ENCODE measurements at places on chromosomes 6 and 20.

DNA sequence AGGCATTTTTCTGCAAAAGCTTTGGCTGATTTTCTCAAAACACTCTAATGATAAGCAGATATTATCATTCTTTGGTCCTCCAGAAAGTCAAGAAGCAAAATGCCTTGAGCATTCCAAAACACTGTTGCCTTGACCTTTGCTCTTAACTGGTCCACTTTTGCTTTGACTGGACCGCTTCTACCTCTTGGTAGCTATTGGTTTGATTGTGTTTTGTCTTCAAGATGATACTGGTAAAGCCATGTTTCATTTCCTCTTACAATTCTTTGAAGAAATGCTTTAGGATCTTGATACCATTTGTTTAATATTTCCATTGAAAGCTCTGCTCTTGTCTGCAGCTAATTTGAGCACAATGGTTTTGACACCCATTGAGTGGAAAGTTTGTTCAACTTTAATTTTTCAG is 35.6 kb upstream of the SDHAF4 start:
- no peak for DNase-seq

- no peak for DNase-seq
Observed at GRCh38 chr20:18717062-18717461, 96.5 kb upstream of the SCP2D1 start.

- DNase-seq, result peak; percentile 38
Observed at GRCh38 chr6:111427341-111428116, 55.5 kb downstream of the REV3L start.

DNA sequence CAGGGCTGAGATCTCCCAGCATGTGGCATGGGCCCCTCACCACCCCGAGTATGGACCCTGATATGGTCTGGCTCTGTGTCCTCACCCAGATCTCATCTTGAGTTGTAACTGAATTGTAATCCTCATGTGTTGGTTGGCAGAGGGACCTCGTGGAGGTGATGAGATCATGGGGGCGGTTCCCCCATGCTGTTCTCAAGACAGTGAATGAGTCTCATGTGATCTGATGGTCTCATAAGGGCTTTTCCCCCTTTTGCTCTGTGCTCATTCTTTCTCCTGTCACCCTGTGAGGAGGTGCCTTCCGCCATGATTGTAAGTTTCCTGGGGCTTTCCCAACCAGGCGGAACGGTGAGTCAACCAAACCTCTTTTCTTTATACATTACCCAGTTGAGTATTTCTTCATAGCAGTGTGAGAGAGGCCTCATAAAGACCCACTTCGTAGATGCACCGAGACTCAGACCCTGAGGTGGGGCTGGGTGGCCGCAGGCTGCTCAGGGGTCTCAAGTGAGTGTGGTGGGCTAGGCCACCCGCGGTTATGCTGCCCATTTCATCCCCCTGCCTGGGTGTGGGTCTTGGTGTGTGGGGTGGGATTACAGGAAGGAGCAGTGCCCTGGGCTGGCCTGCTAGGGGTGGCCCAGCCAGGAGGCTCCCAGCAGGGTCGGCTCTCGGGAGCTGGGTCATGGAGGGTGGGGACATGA is 26.2 kb upstream of the GATA5 start:
- peak; percentile 98 for DNase-seq

DNA sequence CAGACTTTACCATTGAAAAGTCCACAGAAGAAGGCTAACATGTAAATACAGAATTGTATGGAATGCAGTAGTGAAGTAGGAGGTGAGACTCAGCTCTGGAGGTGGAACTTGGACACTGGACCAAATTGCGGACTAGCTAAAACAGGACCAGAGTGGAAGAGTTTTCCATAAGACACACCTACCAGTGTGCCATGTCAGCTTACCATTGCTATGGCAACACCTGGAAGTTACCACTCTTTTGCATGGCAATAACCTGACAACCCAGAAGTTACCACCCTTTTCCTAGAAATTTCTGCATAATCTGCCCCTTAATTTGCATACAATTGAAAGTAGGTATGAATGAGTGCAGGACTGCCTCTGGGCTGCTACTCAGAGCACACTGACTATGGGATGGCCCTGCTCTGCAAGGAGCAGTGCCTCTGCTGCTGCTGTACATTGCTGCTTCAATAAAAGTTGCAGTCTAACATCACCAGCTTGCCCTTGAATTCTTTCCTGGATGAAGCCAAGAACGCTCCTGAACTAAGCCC is 569.6 kb upstream of the FLRT3 start:
- DNase-seq, result no peak

DNA sequence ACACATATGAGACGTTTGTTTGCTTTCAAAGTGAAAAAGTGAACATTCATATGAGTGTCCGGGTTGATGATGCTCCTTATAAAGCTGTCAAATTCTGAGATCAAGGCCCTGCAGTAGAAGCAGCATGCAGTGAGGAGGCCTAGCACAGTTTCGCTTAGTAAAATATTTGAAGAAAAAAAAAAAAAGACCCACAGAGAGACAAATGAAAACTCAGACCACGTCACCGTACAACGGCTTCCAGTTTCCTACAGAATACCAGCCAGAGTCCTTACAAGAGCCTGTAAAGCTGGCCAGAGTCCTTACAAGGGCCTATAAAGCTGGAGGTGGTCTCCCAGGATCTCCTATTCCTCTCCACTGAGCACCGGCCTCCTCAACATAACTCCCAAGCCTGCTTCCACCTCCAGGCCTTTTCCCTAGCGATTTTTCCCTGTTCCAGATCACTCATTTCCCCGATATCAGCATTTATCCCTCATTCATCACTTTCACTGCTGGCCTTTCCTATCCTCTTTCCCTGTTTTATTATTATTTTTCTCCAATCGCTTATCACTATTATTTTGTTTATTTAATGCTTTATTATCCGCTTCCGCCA is 1.5 kb upstream of the HMGN4 start:
- DNase-seq, result no peak

GRCh38 chr6:138240476-138241245 is 22.4 kb upstream of the PBOV1 start:
- no peak for DNase-seq

DNA sequence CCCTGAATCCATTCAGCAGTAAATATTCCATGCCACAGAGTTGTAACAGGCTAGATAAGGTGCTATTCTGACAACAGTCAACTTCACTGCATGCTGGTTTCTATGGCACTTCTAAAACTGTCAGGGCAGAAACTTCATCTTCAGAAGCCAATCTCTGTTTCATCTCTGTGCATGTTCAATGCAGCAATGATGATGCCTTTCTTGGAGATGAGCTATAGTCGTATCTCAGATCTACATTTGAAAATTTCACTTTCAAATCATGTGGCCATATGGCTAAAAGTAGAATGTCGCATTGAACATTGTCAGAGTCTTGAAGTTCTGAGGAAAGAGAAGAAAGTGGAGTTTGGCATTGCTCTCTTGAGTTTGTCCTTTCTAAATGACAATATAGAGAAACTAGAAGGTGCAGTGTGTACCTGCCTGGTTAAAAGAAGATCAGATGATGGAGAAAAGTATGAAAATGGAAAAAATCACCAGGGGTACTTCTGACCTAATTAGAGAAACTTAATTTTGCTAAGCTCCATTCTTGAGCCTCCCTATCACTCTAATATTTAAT is 49.0 kb upstream of the VSTM2L start:
- no peak for DNase-seq

- DNase-seq, result no peak
Observed at GRCh38 chr6:34229877-34230276, 6.8 kb upstream of the HMGA1 start.

DNA sequence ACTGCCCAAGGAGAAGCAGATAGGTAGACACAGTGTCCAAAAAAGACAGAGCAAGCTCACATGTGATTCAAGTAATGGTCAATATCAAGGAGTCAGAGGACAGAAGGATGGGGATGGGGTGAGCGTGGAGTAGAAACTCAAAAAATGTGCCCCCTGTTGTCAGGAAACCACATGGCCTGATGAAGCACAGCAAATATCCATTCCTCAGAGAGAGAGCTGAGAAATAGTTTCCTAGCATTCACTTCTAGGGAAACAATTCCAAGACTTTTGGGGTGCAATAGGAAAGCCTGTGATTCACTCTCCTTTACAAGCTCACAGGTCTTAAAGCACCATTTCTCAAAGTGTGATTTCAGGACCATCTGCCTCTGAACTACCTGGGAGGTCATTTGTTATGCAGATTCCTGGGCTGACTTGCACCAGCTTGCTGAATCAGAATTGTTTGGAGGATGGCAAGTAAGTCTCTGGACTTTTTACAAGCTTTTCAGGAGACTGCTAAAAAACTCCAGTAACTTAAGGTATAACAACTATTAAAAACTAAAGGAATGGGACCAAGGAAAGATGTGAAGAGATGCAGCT is 432.8 kb downstream of the HDGFL1 start:
- DNase-seq, result no peak

- DNase-seq, result no peak
Observed at GRCh38 chr6:163588220-163588919, 173.9 kb downstream of the QKI start.

GRCh38 chr6:12336121-12336971 is 46.2 kb downstream of the EDN1 start:
- no peak for DNase-seq

GRCh38 chr20:19775353-19776253 is 17.5 kb downstream of the RIN2 start:
- DNase-seq, result no peak

GRCh38 chr20:50172347-50173013 is 18.1 kb upstream of the CEBPB start:
- DNase-seq, result no peak

- peak; percentile 41 for DNase-seq
Observed at GRCh38 chr20:4820806-4821518, 99.3 kb downstream of the PRND start.

- no peak for DNase-seq
Observed at GRCh38 chr20:1697592-1697991, 40.0 kb upstream of the SIRPG start.

- no peak for DNase-seq
Observed at GRCh38 chr20:43994486-43995100, 79.9 kb downstream of the TOX2 start.

GRCh38 chr20:4141291-4142240 is 126.2 kb upstream of the RNF24 start:
- no peak for DNase-seq

DNA sequence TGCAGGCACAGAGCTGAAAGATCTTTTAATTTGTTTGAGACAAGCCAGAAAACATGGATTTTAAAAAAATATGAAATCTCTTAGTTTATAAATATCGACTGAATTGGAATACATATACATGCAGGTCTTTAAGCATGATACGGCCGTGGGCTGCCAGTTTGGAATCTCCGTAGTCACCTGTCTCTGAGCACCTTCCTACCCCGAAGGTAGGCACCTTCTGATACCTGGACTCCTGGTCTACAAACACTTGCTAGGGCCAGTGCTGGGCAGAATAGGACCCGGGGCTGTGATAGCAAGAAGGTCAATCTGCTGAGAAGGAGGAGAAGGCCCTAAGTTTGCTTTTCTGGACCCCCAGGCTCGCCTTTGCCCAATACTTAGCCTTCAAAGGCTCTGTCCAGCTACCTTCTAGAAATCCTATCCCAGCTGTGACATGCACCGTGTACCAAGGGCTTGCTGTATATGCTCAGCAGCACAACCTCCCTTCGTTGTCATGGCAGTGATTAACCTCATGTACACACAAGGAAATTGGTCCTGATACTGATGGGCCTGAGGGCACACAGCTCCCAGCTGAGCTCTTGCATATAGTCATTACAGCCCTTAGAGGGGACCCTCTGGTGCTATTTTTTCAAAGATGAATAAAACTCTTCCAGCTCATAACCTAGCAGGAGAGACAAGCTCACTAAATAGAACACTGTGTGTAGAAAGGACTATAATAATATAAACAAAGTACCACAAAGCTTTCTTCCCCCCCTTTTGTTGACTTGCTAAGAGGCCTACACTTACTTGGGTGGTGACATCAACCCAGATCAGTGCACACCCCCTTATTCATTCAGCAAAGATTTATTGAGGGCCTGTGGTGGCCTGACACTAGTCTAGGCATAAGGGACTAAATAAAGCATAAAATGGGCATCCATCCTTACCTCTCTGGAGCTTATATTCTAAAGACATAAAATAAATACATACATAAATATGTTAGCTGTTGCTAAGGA is 17.7 kb downstream of the SNPH start:
- DNase-seq, result no peak

DNA sequence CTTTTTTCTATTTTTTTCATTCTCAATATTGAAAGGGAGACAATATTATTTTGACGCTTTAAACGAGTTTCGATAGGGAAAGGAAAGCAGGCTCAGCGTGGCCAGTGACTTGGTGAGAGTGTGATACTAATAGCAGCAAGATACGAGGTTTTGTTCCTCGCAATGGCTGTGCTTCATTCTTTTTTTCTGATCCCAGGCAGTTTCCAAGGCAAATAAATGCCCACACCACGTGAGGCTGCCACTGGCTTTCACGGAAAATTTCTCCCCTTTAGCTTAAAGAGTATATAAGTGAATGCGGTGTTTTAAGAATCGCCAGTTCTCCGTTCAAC is 196.4 kb upstream of the ZNF184 start:
- DNase-seq, result no peak

DNA sequence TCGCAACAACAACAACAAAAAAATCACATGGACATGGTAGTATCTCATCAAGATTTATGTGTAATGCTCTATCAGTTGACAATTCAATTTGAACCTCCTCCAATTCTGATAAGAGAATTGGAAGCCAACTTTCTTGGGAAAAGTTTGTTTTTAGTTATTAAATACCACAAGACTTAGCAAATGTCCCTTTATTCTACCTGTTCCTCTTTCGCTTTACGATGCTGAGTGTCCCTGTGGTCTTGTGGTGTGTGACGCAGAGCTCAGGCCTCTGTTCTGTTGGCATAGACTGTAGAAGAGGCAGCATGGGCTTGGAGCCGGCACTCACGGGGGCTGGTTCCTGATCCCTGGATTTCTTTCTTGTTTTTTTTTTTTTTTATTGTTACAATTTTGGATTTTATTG is 76.7 kb downstream of the PSMB1 start:
- no peak for DNase-seq

- DNase-seq, result no peak
Observed at GRCh38 chr20:23149623-23150279, 63.6 kb upstream of the CD93 start.

GRCh38 chr6:29792123-29793035 is 35.2 kb upstream of the HLA-G start:
- no peak for DNase-seq

GRCh38 chr6:37452522-37452921 is 19.5 kb downstream of the CMTR1 start:
- DNase-seq, result no peak

DNA sequence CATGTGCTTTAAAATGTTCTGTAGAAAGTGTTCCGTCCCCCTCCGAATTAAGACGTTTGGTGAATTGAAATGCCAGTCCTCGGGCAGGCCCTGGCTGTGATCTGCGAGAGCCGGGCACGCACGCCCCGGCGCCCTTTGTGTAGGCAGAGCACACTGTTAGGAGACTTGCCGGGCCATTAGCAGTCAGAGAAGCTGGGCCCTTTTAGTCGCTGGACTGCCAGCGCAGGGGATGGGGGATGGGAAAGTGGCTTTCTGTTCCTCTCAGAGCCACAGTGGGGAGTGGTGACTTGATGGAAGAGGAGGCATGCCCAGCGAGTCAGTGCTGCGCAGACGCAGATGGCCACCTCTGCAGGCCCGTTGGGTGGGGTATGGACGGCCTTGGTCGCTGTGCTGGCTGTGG is 2.2 kb downstream of the PPP1R3G start:
- no peak for DNase-seq

GRCh38 chr20:60104993-60105803 is 147.0 kb downstream of the CDH26 start:
- no peak for DNase-seq

- peak; percentile 69 for DNase-seq
Observed at GRCh38 chr6:32968093-32968866, at the start of gene BRD2. Gene BRD2, plus strand, starts transcription at chr6:32968594. Its CDS starts 4,305 bp downstream, at chr6:32972899.

GRCh38 chr20:41260734-41261220 is 56.8 kb downstream of the ZHX3 start:
- DNase-seq, result no peak

Measured in kidney epithelial cell (primary cell).